ENCODE measurements at places on chromosomes 2 and 18.

GRCh38 chr18:34023471-34023870 lies 201.2 kb downstream of the NOL4 start:
- no peak for DNase-seq

DNA sequence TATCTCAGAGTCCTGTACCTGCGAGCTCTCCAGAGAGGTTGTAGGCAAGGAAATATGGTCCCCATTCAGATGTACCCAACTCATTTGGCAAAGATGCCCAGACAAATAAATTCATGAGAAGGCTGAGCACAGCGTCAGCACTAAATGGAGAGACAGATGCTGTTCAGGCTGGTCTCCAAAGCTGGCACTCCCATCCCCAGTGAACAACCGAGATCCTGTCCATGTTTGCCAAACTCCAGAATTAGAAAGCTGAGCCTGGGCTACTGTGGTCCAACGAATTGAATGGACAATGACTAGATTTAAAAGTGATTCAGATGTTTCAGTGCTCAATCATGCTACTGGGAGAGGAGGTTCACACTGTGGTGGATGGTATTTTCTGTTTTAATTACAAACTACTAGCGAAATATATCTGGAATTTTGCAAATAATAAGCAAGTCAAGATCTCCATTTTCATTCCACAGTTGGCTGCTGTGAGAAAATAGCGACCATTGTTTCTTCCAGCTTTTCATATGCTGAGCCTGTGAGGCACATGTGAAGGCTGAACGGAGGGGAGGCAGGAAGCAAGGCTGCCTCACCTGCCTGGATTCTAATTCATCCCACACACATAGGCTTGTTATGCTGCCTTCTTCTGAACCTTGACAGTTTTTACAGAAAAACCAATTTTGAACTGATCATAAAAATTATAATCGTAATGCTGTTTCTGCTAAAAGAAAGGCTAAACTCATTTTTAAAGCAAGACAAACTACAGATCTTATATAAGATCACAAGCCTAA lies 22.6 kb upstream of the DAPL1 start:
- DNase-seq, result no peak

- no peak for DNase-seq
Observed at GRCh38 chr2:18119883-18120282, 241.4 kb downstream of the KCNS3 start.

DNA sequence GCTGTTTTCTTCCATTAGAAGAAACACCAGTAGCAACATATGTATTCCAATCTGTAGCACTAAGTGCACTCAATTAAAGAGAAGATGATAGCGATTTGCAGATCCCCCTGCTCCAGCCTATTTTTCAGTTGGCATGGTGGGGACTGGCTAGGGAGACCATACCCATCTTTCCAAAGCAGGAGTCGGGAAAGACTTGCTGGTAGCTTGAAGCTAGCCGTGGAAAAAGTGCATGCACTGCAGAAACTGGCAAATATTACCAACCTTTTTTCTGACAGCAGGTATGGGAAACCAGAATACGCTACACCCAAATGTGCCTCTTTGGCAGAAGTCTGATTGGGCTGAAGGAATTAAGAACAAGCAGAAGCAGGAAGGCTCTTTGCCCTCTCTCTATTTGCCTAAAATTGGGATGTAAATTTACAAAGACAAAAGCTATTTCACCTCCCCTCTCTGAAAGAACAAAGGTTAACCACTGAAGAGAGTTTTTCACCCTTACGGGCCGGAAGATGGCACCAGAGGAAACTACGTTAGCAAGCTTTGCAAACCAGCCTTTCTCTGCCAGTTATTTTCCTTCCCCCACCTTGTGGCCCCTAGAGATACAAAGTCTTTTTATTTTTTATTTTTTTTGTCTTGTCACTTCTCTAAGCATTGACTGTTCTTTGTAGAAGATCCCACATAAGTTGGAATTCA lies 273.1 kb downstream of the DLGAP1 start:
- DNase-seq, result no peak

DNA sequence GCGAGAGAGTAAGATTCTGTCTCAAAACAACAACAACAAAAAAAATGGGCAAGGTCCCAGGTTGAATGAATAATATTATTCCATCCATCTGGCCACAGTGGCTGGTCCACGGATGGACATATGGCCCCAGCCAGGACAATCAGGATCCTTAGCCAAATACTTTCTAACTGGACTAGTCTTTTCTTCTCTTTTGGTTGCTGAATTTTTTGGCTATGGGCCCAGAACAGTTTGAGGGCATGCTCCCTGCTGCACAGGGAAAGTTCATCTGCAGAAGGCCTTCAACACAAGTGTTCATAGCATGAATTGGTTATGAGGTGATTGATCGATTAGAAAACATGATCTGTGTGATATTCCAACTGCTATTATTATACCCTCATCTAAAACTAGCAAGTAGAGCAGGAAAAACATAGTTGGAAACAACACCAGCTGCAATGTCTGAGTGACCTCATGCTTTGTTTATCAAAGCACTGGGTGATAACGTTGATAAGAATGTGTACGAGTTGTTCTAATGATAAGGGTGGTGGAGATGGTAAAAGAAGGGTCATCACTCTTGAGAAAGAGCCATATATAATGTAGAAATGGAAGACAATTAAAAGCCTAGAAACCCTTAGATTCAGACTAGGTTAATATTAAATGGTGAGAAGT lies 47.8 kb upstream of the RNF103 start:
- no peak for DNase-seq

DNA sequence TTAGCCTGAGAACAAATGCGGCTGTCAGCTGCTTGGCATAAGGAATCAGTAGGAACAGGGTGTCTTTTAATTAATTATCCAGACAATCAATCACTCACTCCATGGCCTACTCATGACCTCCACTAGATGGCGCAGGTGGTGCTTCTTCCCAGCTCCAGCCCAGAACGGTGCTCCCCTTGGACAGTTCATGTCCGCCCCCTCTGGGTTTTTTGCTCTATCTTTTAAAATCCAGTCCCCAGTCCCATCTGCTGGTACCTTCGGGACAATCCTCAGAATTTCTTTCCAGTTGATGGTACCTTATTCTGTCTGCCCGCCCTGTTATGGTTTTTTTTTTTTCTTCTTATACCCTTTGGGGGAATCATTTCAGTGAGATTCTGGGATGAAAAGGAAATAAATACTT lies 99.8 kb downstream of the CACNB4 start:
- peak; percentile 53 for DNase-seq

- peak; percentile 54 for DNase-seq
Observed at GRCh38 chr2:202635428-202636212, 851 bp downstream of the FAM117B start.

- no peak for DNase-seq
Observed at GRCh38 chr2:102122115-102122514, 20.4 kb upstream of the IL1R1 start.

DNA sequence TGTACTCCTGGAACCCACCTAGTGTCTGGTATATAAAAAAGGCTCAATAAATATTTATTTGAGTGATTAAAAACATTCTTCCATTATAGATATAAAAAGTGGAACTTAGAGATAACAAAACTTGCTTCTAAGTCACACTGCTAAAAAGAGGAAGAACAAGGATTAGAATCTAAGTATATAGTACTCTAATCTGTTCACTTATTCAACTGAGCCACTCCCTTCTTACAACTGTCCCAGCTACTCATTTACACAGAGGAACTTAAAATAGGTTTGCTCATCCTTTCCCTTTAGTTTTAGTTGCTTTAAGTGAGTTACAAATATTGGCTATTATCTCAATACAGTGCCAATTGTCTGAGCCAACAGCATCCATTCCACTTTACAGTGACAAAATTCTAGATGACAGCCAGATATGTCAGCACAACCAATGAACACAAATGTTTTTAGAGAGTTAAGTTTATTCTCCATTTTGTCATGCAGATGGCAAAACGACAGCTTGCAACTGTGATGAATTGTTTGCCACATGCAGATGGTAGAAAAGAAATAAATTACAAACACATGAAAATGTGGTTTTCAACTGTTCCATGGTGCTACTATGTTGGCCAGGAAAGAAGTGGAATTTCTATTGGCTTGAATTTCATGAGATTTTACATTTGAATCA lies 280.7 kb upstream of the ZC3H15 start:
- no peak for DNase-seq

DNA sequence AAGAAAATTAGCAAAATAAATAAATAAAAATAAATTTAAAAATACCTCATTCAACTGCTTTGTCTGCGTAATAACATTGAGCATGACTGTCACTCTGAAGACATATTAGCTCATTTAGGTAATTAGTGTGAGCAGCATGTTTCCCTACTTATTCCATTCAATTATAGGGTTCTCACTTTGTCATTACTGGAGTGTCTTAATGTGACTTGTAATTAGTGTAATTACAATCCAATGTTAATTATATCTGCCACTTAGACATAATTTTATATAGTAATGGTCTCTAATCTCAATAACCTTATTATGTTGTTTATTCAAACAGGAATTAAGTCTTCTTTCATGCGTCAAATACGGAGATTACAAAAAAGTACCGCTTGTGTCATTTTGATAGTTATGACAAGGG lies 893.9 kb upstream of the ACVR2A start:
- DNase-seq, result no peak

DNA sequence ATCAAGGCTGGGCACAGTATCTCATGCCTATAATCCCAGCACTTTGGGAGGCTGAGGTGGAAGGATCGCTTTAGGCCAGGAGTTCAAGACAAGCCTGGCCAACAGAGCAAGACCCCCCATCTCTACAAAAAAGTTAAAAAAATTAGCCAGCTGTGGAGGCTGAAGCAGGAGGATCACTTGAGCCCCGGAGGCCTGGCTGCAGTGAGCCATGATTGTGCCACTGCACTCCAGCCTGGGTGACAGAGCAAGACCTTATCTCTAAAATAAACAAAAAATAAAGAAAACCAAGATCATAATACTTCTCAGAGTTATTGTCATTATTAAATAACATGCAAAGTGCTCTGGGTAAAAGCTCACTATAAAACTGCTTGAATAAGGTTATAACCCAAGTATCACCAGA lies 14.9 kb downstream of the IL1RN start:
- no peak for DNase-seq

- DNase-seq, result no peak
Observed at GRCh38 chr2:10431797-10432196, 16.3 kb downstream of the ODC1 start.

DNA sequence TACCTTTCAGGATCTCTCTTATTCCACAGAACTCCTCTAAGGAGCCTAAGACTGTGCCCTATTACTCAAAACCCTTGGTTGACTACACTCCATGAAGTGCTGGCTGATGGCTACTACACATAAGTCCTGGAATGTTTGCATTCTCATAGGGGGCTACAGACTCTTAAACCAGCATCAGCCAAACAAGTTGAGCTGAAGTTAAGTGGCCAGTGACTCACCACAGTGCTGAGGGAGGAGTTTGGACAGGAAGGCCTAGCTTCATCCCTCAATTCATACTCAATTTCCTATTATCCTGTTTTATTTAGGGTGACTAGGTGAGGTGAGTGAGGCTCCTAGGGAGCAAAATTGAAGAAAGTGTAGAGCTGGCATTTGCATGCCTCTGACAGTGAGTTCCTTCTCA lies 246.7 kb downstream of the SMAD2 start:
- DNase-seq, result no peak

DNA sequence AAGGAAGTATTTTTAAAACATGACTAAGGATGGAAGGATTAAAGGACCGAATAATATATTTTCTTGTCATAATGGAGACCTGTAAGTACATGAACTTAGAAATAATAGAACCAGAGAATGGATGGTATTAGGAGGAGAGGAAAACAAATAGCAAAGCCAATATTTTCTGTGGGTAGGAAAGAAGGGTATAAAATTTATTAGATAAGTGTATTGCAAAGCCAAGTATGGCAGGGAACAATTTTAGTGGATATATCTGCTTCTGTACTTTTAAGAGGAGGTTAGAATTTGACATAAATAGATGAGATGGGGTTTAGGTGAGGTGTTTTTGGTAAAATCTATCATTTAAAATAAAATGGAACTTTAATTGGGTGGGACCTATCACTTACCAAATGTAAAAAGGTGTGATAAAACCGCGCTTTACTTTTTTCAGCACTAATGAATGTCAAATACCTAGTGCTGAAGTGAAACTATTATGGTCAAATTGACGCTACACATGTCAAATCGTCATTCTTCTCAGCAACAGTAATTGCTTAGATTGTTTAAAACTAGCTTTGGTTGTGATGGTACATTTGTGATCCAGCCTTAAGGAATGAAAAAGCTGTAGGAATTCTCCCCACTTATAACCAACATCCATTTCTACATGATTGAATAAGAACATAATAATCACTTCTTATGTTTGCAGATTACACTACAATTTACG lies 78.1 kb upstream of the ZEB2 start:
- no peak for DNase-seq

DNA sequence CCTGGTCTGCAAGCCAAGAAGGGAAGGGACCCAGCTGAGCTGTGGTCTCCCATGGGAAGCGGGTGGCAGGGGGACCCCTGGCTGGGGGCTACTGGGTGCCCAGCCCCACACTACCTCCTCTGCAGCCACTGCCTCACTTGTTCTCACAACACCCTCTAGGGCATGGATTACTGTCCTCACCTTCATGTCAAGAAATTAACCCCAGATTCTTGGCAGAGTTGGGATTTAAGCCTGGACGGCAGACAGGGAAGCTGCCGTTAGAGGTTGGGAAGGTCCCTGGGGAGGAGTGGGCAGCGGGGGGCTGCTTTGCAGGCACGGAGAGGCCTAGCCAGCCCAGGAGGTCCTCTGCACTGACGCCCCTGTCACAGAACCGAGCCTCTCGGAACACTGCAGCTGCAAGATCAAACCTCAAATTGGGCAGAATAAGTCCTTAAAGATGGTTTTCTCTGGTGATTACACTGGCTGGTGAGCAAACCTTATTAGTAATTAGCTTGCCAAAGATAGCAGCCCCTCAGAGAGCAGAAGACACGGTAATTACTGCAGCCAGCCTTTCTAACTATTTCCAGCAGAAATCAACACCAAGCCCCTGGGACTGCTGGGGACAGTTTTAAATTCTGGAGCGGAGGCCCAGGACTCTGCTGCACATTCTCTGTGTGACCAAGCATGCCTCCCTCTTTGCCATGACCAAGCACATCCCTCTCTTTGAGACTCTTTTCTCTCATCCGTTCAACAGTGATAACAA lies 35.9 kb downstream of the KCNF1 start:
- no peak for DNase-seq

DNA sequence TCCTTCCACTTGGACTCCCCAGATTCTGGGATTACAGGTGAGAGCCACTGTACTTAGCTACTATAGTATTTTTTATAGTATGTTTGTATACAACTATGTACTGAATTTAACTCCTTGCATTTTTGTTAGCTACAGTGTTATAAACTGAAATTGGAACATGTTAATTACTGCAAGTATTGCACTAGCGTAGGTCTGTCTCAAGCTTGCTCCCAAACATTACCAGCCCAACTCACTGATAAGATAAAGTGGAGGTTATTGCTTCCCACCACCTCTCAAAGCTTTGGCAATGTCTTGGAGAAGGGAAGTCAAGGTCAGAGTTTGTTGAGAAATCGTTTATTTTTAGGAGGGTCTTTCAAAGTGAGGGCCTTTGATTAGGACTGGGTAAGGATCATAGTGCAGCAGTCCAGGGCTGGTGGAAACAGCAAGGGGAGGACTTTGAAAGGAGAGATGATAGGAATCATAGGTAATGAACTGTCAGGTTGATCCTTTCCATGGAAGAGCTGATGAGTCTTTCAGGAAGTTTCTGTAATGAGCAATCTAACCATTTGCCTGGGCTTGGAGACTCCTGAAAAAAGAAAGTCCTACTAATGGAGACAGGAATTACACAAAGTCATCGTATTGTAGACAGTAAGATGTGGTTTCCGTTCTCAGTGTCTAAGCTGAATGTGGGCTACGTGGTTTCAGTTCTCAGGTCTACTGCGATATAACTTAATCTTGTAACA lies 257.1 kb downstream of the MYO3B start:
- no peak for DNase-seq
